ENCODE measurements at places on chromosomes 13 and 19.

DNA sequence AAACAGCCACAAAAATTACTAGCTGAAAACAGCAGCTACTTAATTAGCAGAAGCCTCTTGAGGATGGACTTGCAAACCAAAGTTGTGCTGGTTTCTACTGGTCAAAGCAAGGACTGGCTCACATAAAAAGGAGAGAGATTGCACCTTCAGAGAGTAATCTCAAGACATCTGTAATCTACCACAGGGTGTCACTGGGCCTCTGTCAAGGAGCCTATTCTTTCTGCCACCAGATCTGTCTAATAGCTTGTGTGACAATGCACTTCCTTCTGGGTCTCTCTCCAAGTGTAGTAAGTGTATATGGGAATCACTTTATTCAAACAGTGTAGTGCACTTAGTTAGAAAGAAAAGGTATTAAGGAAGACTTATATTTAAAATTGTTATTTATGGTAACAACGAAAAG lies 24.4 kb upstream of the ZNF561 start:
- DNase-seq: no peak

- no peak for DNase-seq
These were observed 147.1 kb downstream of the TBC1D4 start for GRCh38 chr13:75334634-75335447.

DNA sequence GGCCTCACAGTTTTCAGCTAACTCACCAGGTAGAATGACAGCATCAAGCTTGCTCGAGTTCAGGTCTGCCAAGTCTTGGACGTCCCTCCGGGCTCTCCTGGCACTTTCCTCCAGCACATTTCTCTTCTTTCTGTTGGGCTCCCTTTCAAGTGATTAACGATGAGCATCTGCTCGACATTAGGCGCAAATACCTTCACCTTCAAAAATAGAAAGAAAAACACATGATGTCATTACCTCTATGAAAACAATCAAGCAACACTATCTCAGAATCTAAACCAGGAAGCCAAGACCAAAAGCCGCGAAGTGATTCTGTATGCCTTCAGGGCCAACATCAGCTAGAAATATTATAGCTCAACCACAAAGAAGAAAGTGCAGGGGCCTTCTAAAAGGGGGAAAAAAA lies 15.4 kb upstream of the CLN5 start:
- DNase-seq: no peak

DNA sequence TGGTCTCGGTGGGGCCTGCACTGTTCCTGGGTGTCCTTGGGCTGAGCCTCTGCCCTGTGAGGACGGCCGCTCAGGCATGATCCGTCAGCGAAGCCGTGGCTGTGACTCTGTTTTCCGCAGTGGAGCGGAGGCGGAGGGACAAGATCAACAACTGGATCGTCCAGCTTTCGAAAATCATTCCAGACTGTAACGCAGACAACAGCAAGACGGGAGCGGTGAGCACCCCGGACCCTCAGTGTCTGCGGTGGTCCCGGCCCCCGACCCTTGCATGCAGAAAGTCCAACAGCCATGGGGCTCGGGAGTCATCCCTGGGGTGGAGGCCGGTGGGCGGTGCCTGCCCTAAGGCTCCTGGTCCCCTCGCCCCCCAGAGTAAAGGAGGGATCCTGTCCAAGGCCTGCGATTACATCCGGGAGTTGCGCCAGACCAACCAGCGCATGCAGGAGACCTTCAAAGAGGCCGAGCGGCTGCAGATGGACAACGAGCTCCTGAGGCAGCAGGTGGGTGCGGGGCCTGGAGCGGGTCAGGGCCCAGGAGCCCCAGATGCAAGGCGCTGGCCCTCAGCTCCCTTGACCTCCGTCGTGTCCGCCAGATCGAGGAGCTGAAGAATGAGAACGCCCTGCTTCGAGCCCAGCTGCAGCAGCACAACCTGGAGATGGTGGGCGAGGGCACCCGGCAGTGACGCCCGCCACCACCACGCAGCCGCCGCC lies 3.6 kb upstream of the HAMP start:
- DNase-seq: no peak

DNA sequence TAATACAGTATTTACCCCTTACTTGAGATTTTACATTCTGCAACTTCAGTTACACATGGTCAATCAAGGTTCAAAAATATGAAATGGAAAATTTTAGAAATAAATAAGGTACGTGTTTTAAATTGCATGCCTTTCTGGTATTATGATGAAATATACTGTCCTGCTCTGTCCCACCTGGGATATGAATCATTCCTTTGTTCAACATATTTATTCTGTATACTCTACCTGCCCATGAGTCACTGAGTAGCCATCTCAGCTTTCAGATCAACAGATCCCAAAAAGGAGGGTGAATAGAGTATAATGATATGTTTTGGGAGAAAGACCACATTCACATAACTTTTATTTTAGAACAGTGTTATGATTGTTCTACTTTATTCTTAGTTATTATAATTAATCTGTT lies 37.8 kb downstream of the STOML3 start:
- DNase-seq: no peak
